Upper lobe of right lung (tissue), 1 donor: ENCODE measurements at places on chromosomes 3 and 15. TPM values are rescaled to one million over a fixed set of nuclear protein-coding genes. Genes with fewer than 3 reads are reported as not detected.

The DAZL gene
- not detected for total RNA-seq

The IL17RB gene
- total RNA-seq, result 12.4 TPM

The NOX5 gene
- total RNA-seq, result 0.14 TPM

The CPNE9 gene
- total RNA-seq, result 0.90 TPM

The GPR149 gene
- not detected for total RNA-seq

The ANKUB1 gene
- total RNA-seq, result not detected

The C3orf38 gene
- 18.1 TPM for total RNA-seq

DNA sequence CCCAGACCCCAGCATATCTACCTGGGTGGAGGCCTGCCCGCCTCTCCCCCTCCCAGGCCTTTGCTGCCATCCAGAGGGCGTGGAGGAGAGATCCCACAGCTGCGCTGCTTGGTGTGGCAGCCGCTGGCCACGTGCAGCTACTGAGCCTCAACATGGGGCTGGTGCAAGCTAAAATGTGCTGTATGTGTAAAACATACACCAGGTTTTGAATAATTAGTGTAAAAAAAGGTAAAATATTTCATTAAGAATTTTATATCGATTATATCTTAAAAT lies 95.8 kb downstream of the SEC22A start:
- no peak for DNase-seq

- DNase-seq, result no peak
Observed at GRCh38 chr3:64308931-64309330, 83.7 kb upstream of the PRICKLE2 start.

DNA sequence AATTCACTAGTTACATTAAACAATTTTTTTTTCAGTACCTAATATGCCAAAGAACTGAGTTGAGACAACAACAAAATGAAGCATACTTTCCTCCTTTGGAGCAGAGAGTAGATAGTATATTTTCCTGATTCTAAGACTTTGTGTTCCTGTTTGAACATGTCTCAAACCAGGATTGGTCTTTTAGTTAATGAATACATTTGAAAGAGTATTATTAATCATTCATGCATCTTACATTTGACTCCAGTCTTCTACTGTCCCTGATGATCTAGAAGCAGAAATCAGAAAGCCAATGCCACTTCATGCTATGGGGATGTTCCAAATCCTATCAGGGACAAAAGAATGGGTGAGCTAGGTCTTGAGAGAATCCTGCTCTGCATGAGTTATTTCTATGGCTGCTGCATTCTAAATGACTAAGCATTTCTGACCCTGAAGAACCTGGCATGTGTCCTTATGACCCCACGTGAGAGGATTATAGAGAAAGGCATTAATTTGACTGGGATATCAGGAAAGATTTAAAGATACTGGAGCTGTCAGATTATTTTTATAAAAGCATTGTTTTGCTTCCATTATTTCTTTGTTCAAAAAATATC lies 32.9 kb upstream of the MBNL1 start:
- no peak for DNase-seq

DNA sequence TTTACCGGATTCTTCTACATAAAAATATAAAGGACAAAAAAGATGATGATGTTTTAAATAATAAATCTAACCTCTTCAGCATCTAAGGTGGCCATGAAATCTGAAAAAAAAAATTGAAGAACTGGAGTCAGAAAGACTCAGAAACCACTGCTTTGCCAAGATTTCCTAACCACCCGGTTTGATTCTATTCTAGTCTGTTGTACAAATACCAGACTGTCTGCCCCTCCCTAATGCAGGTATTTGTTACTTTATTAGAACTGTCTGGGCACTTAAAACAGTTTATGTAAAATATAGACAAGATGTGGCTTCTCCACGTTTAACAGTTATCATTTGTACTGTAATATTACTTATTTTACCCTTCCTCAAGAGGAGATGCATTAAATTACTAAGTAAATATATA lies 48.8 kb downstream of the UACA start:
- DNase-seq, result no peak

DNA sequence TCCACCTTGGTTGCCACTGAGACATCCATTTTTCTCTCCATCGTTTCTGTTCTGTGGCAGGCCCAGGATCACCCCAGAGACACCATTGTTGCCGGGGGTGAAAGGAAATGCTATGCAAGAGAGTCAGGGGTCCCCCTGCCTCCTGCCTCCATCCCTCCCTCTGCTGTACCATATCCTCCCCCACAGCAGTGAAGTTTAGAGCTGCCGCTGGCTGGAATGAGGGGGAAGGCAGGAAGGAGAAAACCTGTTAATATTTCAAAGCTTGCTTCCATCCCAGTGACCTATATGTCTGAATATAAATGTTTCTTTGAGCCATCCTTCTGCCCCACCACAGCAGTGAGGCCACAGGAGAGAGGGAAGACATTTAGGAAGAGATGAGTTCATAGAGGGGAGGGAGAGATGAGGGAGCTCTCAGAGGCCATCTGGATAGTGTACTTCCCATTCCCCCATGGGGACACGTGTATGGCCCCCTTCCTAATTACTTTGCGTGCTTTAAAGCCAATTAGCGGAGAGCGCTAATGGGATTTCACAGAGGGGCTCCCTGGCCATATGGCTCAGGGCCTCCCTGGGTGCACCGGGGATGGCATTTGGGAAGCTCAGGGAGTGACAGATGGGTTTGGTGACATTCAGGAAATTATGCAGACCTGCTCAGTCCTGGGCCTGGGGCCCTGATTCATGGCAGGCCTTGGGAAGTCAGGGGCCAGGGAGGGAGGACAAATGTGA lies 40.4 kb upstream of the CHRNB4 start:
- no peak for DNase-seq

- DNase-seq, result no peak
Observed at GRCh38 chr15:83588441-83588840, 65.5 kb upstream of the ADAMTSL3 start.

- DNase-seq, result no peak
Observed at GRCh38 chr3:154992655-154993054, 87.5 kb upstream of the MME start.

DNA sequence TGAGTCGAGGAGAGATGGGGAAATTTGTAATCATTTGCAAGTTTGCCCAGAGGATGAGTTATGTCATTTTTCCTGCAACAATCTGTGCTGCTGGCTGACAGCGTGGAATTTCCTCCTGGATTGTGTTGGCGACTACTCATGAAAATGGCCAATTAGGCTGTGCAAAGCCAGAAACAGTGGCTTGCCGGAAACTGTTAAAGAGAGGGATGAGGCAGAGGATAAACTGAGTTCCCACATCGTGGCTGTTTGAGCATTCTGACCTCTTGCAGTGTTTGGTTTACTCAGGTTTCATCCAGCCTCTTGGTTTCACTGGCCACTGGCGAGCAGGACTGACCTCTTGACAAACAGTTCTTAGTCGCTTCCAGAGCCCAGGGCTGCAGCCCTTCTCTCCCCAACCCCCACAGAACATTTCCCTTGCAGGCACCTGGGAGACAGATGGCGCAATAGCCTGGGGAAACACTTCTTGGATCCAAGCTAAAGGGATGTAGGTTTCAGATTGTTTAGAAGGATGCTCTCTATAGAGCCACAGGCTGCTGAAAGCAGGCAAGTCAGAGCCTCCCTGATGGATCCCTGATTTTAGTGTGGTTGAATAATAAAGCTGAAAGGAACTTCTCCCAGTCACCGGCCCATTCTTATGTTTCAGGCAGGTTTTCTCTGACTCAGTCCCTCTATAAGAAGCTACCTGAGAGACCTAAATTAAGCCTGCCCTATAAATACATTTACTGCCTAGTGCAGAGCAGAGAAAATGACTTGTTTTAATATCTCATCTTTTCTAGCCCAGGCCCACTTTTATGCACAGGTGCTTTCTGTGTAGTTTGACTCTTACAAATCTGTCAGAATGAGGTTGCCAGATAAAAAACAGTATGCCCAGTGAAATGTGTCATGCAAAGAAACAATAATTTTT lies 92.8 kb upstream of the UBE2E1 start:
- DNase-seq, result no peak

GRCh38 chr3:89180334-89180733 lies 72.9 kb downstream of the EPHA3 start:
- no peak for DNase-seq

GRCh38 chr3:99825004-99825640 lies 7.5 kb downstream of the CMSS1 start:
- DNase-seq, result no peak

- no peak for DNase-seq
Observed at GRCh38 chr3:63470745-63471144, 181.7 kb upstream of the SNTN start.

- DNase-seq, result no peak
Observed at GRCh38 chr15:84737005-84737404, 11.4 kb upstream of the ZNF592 start.
